CD4-positive, CD25-positive, alpha-beta regulatory T cell (primary cell): ENCODE measurements at places on chromosomes 4 and X.

DNA sequence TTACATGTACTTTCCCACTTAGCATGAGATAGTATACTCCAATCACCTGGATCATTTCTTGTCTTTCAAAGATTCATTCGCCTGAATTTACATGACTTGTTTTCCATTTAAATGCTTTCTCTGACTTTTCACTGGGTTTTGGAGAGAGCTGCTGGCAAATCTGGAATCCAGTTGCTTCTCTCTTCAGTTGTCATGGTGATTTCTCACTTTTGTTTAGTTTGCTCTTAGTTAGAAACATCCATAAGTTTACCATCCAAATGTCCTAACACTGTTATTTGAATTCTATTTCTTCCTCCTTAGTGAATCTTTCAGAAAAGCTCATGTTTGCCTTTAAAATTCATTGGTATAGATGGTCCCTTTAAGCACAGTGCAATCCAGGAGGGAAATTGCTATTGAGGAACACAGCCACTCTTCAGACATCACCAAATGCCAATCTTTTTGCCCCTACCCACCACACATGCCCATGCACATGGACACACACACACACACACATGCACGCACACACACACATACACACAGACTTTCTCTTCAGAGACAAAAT lies 51.7 kb downstream of the REELD1 start:
- DNase-seq = no peak

DNA sequence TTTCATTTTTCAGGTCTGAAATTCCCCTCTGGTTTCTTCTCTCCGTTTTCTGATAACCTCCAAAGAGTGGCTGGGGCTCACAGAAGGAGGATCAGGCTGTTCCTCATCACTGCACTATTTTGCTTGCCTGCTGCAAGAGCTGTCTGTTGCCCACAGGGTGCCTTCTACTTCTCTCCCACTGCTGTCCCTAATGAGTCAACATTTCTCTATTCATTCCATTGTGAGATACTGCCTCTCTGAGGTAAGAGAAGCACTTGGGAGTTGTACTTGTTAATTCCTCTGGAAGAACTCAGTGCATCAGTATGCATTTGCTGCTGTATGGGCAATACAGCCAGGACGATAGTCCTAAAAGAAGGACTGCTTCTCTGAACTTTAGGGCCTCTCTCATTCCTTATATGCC lies 34.8 kb downstream of the CT47B1 start:
- no peak for DNase-seq

DNA sequence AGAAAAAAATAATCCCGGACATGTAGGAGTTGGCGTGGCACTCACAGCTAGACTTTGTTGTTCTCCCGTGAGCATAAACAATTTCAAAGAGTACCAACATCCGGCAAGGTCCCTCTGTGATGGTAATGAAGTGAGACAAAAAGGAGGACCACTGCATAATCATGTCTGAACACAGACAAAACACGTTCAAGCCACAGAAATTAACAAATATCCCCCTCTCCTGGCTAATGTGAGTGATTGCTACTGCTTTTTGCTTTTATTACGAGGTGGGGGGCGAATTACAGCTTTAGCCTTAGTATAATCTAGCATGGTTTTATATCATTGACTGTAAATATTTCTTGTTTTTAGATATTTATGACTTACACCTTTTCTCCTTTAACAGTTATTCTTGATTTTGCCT lies 118.5 kb downstream of the PLS3 start:
- DNase-seq = no peak

DNA sequence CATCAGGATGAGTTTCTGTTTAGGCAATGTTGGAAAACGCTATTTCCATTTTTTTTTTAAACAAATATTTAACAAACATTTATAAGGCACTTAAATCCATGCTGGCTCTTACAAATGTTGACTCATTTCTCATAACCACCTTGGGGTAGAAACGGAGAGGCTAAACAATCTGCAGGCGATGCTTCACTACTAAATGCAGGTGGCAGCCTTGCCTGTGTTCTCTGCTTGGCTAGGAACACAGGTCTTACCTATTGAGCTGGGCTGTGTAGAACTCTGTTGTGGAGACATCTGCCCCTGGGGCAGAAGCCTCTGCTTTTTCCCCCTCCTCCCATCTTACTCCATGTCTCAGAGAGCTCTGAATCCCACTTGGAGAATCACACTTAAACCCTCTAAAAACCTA lies 1.4 kb upstream of the CXCL1 start:
- no peak for DNase-seq

DNA sequence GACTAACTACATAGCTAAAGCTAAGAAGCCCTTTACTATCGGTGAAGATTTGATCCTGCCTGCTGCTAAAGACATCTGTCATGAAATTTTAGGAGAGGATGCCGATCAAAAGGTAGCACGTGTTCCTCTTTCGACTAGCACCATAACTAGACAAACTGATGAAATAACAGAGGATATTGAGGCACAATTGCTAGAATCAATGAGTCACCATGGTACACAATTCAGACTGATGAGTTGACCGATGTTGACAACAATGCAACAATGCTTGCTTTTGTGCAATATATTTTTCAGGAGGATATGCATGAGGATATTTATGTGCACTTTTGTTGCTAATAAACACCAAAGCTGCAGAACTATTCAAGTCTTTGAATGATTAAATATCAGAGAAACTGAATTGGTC lies 24.3 kb downstream of the TBCK start:
- no peak for DNase-seq

DNA sequence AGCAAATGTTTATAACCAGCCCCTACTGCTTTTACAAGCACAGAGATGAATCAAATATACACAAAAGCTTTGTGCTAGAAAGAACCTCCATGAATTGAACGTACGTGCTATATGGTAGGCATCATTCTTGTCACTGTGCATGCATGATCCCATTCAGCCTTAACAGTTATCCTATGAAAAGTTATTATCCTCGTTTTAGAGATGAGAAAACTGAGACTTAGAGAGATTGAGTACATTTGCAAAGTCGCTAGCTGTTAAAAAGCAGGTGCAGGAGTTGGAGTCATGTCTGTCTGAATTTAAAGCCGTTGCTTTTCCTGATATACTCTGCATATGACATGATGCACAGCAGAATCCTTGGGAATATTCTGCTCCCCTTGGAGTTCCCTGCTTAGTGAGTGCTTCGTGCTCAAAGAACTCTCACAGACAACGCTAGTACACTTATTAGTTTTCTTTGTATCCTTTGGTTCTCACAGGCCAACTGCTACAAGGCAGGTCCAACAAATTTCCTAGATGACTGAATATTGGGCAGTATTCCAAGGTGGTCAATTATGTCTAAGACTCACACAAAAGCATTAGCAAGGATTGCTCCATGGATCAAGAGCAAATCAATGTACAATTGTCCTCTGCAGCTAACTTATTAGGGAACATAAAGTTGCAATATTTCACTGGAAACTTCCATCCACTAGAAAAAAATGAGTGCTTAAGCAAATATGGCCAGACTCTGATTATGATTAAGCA lies 42.8 kb upstream of the TRIM2 start:
- DNase-seq = no peak

GRCh38 chr4:82893942-82894341 lies 3.0 kb upstream of the SEC31A start:
- no peak for DNase-seq

DNA sequence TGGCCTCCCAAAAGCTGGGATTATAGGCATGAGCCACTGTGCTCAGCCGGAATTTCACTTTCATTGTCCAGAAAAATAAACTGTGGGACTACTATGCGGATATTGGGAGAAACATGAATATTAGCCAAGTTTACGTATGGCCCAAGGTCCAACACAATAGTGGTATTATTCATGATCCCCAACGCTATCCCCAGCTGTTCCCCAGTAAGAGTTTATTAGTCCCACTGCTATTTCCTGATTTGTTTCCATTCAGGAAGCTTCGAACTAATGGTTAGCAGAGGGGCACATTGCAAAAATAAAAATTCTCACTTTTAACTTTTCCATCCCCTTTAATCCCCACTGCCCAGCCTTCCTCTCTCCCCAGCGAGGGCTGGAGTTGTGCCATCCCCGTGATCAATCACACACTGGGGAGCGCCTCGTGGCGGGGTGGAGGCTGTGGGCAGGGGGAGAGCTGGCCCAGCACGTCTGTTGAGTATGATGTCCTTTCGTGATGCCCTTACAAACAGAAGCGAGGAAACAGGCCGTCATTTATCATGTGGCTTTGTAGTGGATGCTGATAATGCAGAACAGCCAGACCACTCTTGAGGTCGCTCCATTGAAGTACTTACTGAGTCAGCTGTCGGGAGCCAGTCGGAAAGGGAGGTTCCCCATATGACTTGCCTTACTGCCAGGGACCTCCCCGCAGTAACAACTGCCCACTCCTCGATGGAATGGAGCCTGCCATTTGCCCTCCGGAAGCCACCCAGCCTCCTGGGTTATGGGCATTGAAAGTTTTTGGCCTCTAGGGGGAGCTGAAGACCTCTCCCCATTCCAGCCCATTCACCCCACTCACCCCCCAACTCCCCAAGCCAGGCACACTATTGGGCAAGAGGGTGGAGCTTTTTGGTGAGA lies 117.0 kb downstream of the KDR start:
- DNase-seq = no peak

GRCh38 chr4:40881851-40882250 lies 132.1 kb downstream of the NSUN7 start:
- DNase-seq = no peak

DNA sequence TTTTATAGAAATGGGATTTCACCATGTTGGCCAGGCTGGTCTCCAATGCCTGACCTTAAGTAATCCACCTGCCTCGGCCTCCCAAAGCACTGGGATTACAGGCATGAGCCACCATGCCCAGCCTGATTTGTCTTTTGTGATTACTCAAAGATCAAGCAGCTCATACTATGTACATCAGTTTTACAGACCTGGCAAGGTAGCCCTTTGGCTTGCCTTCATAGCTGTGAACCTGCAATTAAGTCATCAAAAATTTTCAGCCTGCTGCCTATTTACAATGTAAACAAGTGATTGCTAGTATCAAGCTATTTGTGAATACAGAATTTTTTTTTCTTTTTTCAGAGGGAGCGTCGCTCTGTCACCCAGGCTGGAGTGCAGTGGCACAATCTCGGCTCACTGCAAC lies 46.2 kb downstream of the GSX2 start:
- no peak for DNase-seq

DNA sequence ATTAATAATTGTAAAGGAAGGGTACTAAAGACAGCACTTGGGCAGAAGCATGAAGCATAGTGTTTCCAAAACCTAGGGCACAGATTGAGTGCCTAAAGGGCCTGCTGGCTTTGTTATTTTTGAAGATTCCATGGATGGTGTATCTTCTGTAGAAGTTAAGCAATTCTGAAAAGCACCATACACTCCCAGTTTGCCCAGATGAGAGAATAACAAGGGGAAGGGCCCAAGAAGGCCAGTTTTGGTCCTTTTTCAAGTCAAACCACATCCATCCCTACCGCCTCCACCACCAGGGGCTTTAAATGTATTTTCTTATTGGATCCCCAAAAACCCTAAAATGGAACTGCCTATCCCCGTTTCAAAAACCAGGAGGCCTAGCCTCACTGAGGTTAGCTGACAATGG lies 17.2 kb downstream of the SCARB2 start:
- no peak for DNase-seq

DNA sequence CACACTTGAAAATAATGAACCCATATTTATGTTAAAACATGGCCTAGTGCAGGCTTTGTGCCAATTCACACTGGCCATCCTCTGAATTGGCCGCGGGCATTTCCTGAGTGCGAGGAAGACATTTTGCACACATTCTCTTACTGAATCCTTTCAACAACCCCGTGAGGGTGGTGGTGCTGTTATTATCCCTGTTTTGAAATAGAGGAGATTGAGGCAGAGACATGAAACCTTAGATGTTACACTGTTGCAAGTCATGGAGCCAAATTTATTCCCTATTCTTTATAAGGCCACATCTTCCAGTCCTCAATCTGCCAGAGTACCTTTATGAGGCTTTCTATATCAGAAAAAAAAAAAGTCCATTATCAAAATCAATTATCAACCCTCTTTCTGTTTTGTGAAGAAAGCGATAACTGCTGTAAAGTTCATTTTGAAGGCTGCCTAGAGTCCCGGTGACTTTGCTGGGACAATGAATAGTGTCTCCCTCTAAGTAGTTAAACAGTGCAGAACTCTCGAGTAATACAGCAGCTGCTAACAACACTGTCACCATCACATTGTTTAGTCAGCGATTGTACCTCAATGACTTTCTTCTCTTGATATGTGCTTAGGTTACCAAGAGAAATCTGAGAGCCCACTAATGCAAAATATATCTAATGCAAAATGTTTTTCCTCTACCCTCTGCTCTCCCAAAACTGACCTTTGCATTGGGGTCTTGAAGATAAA lies 242.3 kb upstream of the PPARGC1A start:
- no peak for DNase-seq

- no peak for DNase-seq
Measured at GRCh38 chr4:53695540-53696463, 104.5 kb upstream of the LNX1 start.

DNA sequence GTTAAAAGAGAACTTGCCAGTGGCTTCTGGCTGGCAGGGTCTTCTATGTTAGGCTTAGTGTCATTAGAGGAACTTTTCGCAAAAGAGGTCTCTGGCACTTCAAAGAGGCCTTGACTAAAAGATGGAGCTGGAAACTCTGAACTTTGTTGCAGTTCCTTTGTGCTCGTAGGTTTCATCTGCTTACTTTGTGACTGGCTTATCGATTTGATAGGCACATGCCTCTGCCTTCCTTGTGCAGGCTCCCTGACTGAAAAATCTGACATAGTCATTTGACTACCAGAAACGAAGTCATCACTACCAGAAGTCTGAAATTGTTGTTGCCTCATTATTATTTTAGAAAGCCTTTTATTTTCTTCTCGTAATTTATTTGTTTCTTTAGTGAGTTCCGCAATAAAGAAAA lies 93.9 kb upstream of the IL13RA1 start:
- DNase-seq = no peak

- no peak for DNase-seq
Measured at GRCh38 chr4:48420144-48420543, 63.0 kb upstream of the SLC10A4 start.

DNA sequence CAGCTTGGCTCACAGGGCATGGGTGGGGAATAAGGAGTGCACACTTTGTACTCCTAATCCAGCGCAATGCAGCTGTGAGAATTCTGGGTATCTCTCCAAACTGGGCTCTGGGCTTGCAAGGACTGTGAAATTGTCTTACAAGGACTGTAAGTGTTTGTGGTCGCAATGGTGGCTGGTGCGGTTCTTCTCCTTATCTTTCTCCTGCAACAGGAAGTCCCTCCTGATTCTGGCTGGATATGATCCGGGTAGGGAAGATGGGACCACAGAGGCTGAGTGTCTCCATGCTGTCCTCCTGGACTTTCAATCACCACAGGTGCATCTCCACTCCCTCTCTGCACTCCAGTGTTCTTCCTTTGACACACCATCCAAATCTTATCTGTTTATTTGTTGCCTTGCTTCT lies 55.7 kb upstream of the GYPE start:
- no peak for DNase-seq

- no peak for DNase-seq
Measured at GRCh38 chrX:37997096-37997495, 9.3 kb upstream of the SYTL5 start.

GRCh38 chr4:151218343-151218742 lies 58.6 kb upstream of the PRSS48 start:
- DNase-seq = no peak

- no peak for DNase-seq
Measured at GRCh38 chrX:24928114-24928513, 87.7 kb downstream of the ARX start.

GRCh38 chr4:110250023-110250387 lies 51.6 kb upstream of the ELOVL6 start:
- DNase-seq = no peak
